ENCODE measurements at places on chromosomes 7 and 10.

DNA sequence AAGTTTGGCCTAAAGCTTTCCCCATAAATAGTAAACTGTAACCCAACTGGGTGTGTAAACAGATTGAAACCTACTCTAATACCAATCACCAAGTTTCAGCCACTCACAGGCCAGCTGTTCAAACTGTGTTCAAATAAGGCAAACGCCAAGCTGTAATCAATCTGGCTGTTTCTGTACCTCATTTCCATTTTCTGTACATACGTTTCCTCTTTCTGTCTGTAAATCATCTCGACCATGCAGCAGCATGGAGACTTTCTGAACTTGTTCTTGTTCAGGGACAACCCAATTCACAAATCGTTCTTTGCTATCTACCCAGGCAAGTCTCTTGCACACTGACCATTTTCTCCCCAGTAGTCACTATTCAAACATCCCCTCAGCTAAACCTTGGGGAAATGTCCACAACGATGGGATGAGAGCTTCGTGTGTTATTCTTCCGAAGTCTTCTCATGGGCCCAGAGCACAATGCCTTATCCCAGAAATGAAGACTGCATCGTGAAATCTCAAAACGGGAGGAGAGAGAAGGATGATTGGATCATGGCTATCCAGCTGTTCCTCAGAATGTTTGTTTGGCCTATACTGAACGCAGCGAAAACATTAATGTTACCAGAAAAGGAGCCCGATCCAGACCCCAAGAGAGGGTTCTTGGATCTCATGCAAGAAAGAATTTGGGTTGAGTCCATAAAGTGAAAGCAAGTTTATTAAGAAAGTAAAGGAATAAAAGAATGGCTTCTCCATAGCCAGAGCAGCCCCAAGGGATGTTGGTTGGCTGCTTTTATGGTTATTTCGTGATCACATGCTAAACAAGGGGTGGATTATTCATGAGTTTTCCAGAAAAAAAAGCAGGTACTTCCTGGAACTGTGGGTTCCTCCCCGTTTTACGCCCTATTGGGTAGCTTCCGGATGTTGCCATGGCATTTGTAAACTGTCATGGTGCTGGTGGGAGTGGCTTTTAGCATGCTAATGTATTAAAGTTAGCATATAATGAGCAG is 86.2 kb downstream of the SLC16A9 start:
- no peak for DNase-seq

DNA sequence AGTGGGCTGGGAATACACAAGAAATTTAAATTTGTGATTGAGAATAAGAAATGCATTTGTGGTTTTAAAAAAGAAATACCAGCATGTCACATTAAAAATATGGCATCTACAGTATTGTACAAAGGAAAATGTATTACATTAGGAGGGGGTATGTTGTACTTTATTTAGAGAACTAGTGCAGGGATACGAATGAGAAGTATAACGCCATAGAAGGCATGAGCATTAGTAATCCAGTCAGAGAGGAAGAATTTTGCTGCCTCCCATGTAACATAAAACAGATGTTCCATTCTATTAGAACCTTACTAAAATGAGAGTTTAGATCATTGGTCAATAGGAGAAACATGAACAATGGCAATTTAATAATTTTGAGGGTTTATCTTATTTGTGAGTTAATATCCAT is 182.2 kb downstream of the ADK start:
- no peak for DNase-seq

DNA sequence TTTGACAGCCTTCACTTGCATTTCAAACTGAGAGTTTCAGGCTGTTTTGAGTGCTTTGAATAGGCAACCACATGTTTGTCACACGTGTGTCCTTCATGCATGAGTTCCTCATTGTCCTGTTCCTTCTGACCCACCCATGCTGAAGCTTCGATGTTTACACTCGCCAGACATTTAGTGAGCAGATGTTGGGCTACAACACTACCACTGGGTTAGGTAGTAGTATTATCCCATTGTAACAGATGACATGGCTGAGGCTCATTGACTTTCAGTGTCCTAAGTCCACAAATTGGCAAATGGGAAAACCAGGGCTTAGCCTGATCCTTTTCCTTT is 456.1 kb downstream of the PHTF2 start:
- no peak for DNase-seq

DNA sequence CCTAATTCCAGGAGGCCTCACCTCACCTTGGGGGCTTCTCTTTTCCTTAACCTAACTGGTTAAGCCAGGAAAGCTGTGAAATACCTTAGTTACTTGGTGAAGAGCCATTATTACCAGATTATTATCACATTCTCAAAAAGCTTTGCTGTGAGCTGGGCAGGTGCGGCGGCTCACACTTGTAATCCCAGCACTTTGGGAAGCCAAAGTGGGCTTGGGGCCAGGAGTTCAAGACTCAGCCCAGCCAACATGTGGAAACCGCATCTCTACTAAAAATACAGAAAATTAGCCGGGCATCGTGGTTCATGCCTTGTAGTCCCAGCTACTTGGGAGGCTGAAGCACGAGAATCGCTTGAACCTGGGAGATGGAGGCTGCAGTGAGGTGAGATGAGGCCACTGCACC is 102.4 kb upstream of the KLF6 start:
- DNase-seq: no peak

DNA sequence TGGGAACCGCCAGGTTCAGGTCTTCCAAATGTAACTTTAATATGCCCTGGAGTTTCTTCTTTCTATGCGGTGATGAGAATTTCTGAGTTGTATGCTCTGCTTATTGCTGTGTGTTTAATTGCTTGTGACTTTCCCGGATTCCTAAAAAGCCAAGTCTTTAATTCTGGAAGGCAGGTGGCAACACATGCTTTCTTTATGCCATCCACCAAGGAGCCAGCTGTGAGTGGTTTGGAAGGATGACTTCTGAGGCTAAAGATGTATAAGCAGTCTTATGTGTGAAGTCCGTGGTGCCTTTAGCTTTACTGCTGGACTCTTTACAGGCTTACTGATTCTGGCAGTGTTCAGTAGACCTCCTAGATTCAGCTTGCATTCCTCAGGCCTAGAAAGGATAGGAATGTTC is 3.1 kb downstream of the SDK1 start:
- DNase-seq: no peak

GRCh38 chr7:126535176-126535575 is 717.6 kb downstream of the GRM8 start:
- no peak for DNase-seq

DNA sequence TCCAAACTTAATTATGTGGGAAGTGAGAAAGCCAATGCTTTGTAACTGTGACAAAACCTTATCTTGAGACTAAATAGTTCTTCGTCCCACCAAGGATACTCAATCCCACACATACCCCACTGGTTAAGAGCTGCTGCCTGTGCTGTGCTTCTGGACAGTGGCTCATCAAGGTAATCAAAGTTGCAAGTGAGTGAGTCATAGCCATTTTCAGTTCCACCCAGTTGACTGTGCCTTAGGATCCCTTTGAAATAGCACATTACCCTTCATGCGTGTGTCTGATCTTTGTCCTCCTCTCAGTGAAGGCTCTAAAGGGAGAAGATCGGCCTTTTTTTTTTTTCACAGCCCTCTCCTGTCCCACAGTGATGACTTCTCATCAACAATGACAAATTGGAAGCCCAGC is 706.0 kb upstream of the AUTS2 start:
- no peak for DNase-seq

DNA sequence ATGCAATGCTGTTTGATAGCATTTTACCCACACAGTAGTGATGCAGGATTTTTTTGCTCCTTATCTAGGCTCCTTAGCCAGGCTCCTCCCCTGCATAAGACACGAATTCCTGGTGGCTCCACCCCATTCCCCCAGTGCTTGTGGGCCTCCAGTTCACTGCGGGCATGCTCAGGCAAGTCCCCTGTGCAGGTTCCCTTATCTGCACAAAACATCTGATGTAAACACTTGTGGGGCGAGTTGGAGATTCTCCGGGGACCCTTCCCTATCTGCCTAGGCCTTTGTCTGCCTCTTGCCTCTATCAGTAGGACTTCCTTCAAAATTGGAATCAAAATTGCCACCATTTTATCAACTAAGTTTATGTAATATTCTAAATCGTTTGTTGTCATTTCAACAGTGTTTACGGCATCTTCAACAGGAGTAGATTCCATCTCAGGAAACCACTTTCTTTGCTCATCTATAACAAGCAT is 5.4 kb upstream of the STK17A start:
- no peak for DNase-seq

- DNase-seq: no peak
These were observed 923 bp upstream of the CREB3L2 start for GRCh38 chr7:138002828-138003189.

- DNase-seq: no peak
These were observed 31.8 kb downstream of the CRHR2 start for GRCh38 chr7:30650421-30650808.

DNA sequence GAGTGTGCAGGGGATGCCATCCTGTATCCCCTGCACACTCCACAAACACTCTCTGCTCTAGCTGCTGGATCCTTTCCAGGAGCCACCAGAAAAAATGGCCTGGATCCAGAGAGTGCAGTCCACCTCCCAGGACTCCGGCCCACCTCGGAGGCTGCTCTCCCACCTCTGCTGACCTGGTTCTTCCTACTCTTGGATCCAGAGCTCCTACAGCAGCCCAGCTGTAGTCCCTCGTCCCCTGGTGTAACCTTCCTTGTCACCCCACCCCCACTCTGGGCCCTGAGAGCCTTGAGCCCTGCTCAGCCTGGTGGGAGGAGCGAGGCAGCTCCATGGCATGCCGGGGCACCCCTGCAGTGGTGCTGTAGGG is 54.4 kb downstream of the GOLGA7B start:
- no peak for DNase-seq

DNA sequence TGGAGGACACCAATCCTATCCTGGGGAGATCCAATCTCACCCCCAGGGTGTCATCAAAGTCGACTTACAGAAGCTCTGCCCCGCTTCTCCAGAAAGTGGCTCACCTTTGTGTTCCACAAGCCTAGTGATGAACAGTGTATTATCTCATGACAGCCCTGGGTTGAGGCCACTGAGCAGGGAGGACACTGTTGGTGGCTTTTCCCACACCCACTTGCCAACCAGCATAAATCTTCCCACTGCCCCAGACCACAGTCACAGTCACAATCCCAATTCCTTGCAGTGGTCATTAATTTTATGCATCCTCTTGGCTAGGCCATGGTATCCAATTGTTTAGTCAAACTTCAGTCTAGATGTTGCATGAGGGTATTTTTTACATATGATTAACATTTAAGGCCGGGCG is 18.4 kb downstream of the TNS3 start:
- no peak for DNase-seq

GRCh38 chr7:78334426-78334825 is 535.9 kb downstream of the PHTF2 start:
- DNase-seq: no peak

GRCh38 chr10:14604181-14605142 is 170.2 kb downstream of the FAM107B start:
- peak; percentile 93 for DNase-seq

GRCh38 chr10:113959383-113959760 is 84.3 kb upstream of the ADRB1 start:
- DNase-seq: no peak

DNA sequence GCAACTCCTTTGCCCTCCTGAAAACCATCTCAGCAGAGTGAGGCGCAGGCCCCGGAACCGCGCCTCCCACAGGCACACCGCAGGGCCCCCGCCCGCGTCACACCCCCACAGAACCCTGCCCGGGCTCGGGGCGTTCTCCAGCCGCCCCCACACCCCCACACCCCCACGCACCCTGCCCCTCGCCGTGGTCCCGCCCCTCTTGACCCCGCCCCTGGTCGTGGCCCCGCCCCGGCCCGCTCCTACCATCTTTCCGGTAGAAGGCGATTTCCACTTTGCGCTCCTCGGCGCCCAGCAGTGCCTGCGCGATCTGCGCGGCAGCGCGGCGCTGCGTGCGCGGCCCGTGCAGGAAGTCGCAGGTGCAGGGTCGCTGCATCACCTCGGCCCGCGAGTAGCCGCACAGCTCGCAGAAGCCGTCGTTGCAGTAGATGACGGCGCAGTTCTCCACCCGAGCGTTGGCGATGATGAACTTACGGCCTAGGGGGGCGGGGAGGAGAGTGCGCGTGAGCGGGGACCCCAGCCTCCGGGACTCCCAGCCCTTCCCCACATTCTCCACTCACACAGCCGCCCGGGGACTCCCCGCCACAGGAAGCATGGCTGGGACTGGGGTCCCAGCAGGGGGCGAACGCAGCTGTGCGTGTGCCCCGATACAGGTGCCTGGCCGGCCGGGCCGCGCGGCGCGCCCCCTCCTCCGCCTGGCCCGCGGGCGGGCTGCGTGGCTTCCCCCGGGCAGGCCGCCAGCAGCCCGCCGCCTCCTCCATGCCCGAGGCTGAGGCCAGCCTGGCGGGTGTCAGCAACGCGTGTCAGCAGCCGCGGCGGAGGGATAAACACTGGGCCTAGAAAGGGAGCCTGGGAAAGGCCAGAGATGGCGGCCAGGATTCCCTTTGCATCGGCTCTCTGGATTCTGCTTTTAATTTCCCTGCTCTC is 3.4 kb downstream of the KCNH2 start:
- no peak for DNase-seq

- DNase-seq: no peak
These were observed 4.3 kb upstream of the NSUN5 start for GRCh38 chr7:73312831-73313520.

DNA sequence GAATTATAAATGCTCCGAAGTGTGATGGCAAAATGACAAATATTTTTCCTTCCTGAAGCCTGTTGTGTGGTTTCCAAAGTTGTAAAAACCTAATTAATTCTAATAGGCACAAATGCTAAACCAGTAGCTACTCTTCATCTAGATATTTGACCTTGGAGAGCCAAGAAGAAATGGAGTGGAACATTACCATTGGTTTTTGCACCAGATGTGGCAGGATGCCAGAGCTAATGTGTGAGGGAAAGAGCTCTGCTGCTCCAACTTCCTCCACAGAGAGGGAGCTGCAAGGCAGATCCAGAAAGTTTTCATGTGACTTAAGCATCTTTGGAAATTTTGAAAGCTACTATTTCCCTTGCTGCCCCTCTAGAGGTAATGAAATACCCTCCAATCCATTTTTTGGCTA is 65.1 kb upstream of the HPS1 start:
- DNase-seq: no peak

DNA sequence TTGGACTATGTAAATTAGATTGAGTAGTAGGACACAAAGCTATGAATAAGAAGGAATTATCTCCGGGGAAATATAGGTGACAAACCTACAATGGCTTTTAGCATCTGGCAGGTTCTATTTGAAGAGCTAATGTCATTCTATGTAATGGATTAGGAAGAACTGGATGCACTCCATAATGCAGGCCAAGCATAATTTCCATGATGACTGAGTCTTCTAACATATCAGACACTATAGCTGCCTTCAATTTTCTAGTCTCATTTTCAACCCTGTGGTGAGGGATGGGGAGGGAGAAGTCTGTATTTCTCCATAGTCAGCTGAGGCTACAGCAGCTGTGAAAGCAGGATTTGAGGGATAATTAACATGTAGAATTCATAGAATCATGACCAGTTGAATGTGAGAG is 390.4 kb upstream of the LRRTM3 start:
- DNase-seq: no peak

- DNase-seq: no peak
These were observed 83.6 kb downstream of the CD36 start for GRCh38 chr7:80721883-80722615.

GRCh38 chr10:110857265-110858171 is 14.2 kb upstream of the PDCD4 start:
- DNase-seq: no peak

- DNase-seq: no peak
These were observed 13.1 kb downstream of the PLAU start for GRCh38 chr10:73923935-73924598.

Data from cardiac septum (tissue), 1 donor.